H9 (cell line): ENCODE measurements at places on chromosomes 11 and 22. TPM values are rescaled to one million over a fixed set of nuclear protein-coding genes. Genes with fewer than 3 reads are reported as not detected.

Gene CHRM4
- 1.0 and 1.1 TPM in 2 replicates for total RNA-seq

GRCh38 chr22:43446037-43446803 lies 34.4 kb downstream of the MPPED1 start:
- H3K27ac ChIP-seq: no peak overlapping the region
- H3K36me3 ChIP-seq: no peaks in the 10 kb centered on the region
- no peak overlapping the region for H3K4me3 ChIP-seq

GRCh38 chr11:35162745-35163144 lies 23.8 kb downstream of the CD44 start:
- H3K36me3 ChIP-seq: no peaks in the 10 kb centered on the region
- no peak overlapping the region for H3K27ac ChIP-seq
- H3K4me1 ChIP-seq: peaks cover 10% of the 10 kb centered on the region
- no peak overlapping the region for H3K4me3 ChIP-seq
- no peaks in the 10 kb centered on the region for H3K27me3 ChIP-seq
- no peak for DNase-seq

GRCh38 chr22:42685941-42686653 lies 34.6 kb downstream of the A4GALT start:
- no peak overlapping the region for H3K27ac ChIP-seq
- DNase-seq: no peak
- no peaks in the 10 kb centered on the region for H3K4me1 ChIP-seq
